ENCODE measurements at places on chromosomes 13 and 19.

DNA sequence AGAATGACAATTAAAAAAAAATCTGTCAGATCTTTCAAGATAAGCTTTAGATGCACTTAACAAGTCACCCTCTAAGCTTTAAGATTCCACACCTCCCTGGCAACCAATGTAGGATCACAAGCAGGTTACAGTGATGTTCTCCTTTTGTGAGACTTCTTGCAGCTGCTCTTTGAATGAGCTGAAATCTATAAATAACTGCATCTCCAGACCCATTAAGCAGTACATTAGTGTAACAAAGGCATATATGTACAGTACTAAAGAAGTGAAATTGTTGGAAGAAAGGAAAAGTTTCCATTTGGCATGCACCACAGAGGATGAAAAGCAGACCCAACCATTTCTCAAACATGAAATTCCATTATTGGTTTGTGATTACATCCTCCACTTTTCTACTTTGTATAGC, 364.7 kb downstream of the ENOX1 start:
- no peak for DNase-seq

- DNase-seq = no peak
These were observed 148.5 kb downstream of the ZNF486 start for GRCh38 chr19:20315543-20315942.

GRCh38 chr13:76116751-76117360, 480.7 kb downstream of the LMO7 start:
- no peak for DNase-seq

- DNase-seq = no peak
These were observed 16.9 kb upstream of the AP1M2 start for GRCh38 chr19:10603873-10604459.

DNA sequence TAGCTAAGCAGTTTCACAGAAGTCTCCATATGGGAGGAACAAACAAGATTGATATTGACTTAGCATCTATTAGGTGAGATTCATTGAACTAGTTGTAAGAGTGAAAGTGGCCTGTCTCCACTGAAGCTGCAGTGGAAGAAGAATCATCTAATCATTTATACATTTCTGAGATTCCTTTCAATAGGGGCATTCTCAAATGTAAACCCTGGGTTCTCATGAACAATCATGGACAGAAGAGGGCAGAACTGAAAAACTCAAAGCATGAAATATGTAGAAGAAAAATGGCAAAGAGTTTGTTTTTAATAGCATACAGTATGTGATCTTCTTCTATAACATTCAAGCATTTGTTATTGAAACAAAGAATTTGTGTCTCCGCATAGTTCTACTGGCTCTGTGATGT, 17.6 kb upstream of the POSTN start:
- DNase-seq = no peak

DNA sequence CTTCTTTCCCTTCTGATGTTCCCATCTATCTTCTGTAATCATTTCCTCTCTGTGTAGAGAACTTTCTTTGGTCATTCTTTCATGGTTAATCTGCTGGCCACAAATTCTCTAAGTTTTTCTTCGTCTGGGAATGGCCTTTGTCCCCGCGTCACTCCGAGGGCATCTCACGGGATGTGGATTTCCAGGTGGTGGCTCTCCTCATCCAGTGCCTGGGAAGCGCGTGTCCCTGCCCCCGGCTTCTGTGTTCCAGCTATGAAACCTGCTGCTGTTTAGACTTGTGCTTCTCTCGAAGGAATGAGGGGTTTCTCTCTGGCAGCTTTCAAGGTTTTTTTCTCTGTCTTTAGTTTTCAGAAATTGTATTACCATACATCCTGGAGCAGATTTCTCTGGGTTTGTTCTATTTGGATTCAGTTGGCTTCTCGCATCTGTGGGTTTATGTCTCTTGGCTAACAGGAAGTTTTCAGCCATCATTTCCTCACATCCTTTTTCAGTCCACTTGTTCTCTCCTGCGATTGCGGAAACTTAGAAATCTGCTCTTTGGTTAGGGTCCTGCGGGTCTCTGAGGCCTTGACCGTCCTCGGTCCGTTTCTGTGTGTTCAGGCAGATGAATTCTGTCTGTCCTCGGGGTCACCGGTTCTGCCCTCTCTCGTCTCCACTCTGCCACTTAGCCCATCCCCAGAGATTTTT, 36.9 kb upstream of the DCUN1D2 start:
- DNase-seq = no peak

DNA sequence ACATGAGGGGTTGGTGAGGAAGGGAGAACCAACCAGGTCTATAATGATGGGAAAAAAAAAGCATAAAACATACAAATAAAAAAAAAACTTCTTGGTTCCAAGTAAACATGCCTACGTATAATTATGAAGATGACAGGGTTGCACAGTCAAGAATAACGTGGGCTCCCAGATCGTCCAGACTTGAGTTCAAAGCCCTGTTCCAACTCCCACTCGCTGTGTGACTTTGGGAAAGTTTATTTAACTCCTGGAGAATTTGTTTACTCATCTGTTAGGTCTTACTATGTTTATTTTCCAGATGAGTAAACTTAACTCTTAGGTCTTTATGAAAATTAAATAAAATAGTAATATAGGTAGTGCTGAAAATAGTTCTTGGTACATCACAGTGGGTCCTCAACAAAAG, 13.8 kb downstream of the STARD13 start:
- DNase-seq = no peak

GRCh38 chr13:79647533-79647932, 166.6 kb downstream of the NDFIP2 start:
- no peak for DNase-seq

- no peak for DNase-seq
These were observed 514.5 kb downstream of the IRS2 start for GRCh38 chr13:109271555-109272541.

DNA sequence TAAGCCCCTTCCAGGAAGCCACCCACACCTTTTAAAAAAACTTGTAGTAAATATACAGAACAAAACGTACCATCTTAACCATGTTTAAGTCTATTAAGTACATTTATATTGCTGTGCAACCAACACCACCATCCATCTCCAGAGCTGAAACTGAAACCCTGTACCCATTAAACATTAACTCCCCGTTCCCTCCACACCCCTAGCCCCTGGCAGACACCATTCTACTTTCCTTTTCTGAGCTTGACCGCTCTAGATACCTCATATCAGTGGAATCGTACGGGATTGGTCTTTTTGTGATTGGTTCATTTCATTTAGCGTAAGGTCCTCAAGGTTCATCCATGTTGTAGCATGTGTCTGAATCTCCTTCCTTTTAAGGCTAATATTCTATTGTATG, 13.0 kb upstream of the SPATA13 start:
- DNase-seq = no peak

DNA sequence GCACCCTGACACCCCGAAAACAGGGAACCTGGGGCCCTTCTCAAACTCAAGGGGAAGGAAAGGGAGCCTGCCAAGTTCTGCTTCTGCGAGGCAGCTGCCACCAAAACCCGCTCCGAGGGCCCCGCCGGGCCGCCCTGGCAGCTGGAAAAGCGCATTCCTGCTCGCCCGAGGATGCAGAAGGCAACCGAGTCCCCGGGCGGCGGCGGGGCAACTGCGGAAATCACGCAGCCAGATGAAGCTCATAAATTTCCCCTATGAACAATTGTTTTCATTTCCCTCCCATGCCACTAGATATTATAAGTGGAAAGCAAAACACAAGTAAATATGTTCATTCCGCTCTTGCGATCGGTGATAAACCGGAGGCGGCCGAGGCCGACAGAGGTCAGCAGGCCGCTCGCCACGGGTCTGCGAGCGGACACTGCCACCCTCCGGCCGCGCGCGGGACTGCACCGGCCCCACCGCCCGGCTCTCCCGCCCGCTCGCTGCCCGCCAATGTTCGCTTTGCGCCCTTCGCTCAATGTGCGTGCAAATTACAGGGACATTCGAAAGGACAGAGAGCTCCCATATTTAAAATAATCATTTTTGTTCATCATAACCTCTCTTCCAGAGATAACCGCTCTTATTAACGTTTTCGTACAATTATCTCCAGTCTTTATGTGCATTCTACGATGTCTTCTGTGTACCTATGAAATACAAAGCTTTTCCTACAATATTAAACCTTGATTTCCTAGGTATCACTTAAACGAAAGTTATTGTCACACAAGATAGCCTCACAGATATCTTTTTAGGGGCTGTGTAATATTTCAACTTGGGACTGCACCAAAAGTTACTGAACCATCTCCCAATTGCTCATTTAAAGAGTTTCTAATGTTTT, 120.8 kb upstream of the ZNF507 start:
- DNase-seq = no peak

DNA sequence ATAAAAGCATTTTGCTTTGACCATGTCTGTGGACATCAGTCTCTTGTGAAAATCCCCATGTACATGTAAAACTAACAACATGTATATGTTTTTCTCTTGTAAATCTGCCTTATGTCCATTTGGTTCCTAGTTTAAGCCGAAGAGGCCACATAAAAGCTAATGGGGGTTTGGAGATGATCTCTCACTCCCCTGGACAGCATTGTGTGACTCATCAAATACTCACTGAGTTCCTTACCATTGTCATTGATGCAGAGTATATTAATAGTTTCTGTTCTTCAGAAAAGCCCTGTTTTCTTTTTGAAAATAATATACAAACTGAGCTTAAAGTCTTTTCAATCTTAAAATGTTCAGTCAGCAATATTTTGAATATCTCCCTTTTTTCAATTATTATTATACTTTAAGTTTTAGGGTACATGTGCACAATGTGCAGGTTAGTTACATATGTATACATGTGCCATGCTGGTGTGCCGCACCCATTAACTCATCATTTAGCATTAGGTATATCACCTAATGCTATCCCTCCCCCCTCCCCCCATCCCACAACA, 536.7 kb upstream of the HTR2A start:
- no peak for DNase-seq

DNA sequence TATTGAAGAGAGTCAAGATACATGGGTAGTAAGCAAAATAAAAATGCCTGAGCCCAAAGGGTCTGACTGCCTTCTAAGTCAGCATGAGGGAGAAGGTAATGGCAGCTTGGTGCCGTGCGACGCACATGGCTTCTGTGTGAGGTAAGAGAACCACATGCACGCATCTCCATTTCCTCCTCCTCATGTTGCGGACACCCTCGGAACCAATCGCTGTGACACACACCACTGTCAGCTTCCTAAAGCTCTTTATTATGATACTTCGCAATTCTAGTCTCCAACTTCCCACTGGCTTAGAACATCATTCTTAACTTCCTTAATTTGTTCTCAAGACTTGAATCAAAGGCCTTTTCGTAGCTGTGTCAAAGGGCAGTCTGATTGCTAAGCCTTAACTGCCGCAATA, 170.1 kb downstream of the OXGR1 start:
- no peak for DNase-seq

DNA sequence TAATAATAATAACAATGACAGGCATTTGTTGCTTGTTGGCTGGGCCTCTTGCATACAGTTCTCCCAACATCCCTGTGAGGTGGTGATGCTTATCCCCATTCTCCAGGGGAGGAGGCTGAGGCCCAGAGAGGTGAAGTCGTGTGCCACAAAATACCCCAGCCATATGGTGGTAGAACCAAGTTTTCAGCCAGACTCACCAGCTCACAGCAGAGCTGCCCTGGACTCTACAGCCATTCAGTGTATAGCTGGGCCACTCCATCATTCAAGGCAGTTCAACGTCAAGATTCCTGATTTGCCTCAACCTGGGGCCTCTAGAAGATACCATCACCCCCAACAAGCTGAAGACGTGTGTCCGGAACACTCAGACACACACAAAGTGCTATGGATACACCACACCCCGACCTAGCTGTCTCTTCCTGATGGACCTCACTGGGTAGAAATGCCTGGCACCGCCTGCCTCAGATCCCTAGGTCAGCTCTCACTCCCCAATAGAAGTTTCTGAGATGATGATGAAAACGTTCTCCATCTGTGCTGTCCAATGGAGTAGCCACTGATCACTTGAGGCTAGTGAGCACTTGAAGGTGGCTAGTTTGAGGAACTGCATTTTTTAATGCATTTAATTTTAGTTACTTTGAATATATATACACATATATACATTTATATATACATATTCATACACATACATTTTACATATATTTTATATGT, 4.3 kb upstream of the CEACAM19 start:
- no peak for DNase-seq

- no peak for DNase-seq
These were observed 30.7 kb downstream of the HTR2A start for GRCh38 chr13:46866150-46866549.
